ENCODE measurements at places on chromosomes 11 and 22. TPM values are rescaled to one million over a fixed set of nuclear protein-coding genes. Genes with fewer than 3 reads are reported as not detected.

The CREBZF gene
- 59.7 TPM for total RNA-seq

The NAALAD2 gene
- 16.7 TPM for total RNA-seq

The OR4D5 gene
- not detected for total RNA-seq

The SCGB1D2 gene
- not detected for total RNA-seq

The CFAP68 gene
- total RNA-seq, result 22.8 TPM

DNA sequence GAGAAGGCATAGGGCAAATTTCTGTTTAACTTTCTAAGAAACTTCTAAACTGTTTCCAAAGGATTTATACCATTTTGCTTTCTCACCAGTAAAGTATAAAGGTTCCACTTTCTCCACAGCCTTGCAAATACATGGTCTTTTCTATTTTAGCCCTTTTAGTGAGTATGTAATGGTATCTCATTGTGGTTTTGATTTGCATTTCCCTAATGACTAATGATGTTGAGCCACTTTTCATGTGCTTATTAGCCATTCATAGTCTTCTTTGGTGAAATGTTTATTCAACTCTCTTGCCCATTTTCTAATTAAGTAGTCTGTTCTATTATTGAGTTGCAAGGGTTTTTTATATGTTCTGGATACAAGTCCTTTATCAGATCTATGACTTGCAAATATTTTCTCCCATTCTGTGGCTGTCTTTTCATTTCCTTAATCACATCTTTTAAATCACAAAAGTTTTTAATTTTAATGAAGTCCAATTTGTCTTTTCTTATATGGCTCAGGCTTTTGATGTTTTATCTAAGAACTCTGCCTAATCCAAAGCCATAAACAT is 83.8 kb upstream of the KCNQ1OT1 start:
- DNase-seq, result no peak
- no peak overlapping the region for H3K27ac ChIP-seq
- no peak overlapping the region for H3K4me3 ChIP-seq
- peaks cover 32% of the 10 kb centered on the region for H3K4me1 ChIP-seq

DNA sequence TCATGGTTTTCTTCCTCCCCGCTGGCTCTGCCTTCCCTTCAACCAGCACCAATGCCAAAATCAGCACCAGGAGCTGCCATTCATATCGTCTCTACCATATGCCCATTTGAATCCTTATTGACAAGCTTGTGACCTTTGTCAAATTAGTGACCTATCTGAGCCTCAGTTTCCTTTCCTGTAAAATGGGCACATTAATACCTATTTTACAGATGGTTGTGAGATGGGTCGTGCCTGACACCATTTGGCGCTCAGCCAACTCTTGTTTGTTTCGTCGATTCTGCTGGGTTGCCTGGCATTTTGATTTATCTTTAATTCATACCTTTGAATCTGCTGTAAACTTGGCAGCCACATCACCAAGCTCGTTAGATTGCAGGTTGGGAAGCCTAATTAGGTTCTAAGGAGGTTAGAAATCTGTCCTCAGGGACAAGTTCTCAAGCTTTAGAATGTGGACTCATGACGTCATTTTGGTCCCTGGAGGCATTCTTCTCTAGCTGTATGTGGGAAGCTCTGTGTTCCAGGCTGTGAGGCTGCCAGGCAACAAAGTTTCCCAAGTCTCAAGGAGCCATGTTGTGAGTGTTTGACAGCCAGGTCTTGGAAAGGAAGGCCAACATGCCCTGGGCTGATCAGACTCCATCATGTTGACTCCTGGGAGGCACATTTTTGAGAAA is 61.0 kb downstream of the RPS6KA4 start:
- no peak overlapping the region for H3K27ac ChIP-seq
- peaks cover 5% of the 10 kb centered on the region for H3K27me3 ChIP-seq
- no peak for DNase-seq

DNA sequence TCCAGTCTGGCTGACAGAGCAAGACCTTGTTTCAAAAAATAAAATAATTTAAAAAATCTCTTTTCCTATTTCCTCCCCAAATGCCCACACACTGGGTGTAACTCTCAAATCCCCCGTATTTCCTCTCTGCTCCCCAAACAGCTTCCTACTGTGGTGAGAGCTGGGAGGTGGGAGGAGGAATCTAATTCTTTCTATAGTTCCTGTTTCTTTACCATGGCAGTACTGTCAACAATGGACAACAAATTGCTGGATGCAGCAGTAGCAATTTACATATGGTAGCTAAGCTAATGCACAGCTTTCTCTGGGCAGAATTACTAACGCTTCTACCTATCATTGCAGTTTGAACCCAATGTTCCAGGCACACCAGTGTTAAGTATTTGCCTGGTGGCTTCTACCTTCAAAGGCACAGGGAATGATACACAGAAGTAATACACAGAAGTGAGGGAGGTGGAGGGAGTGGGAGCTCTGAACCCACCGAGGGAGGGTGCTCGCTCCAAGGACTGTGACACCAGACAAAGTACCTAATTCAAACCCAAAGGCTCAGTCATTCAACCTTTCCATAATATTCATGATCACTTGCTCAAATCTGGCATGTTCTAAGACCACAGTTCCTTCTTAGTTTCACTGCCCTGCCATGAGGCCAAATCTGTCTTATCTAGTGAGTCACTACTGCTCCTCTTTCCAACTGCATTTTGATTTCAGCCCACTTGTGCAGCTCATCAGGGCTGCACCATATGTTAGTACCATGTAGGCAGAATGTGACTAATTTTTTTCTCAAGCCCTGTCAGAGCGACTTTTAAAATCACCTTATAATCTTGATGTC is 37.9 kb downstream of the CELF1 start:
- H3K4me1 ChIP-seq, result peaks cover 53% of the 10 kb centered on the region
- no peaks in the 10 kb centered on the region for H3K36me3 ChIP-seq
- peak overlapping the region; percentile 30 for H3K27ac ChIP-seq
- H3K4me3 ChIP-seq, result no peak overlapping the region

DNA sequence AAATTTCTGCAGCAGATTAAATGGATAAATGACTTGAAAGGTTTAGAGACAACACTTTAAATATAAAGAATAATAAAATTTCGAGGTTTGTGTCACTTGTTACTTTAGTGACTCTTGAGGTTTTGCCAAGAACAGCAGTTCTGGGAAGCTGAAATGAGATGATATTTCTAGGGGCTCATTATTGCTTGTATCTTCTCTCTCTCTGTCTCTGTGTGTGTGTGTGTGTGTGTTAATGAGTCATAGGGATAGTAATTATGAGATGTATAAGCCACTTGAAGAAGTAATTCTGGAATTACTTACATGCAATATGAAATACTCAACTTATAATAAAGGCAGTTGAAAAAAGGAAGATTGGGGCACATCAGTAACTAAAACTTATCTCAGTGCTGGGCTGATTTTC is 9.6 kb upstream of the OR10G7 start:
- no peak overlapping the region for H3K4me3 ChIP-seq
- no peaks in the 10 kb centered on the region for H3K36me3 ChIP-seq
- no peaks in the 10 kb centered on the region for H3K4me1 ChIP-seq
- H3K27ac ChIP-seq, result no peak overlapping the region
- no peaks in the 10 kb centered on the region for H3K27me3 ChIP-seq

DNA sequence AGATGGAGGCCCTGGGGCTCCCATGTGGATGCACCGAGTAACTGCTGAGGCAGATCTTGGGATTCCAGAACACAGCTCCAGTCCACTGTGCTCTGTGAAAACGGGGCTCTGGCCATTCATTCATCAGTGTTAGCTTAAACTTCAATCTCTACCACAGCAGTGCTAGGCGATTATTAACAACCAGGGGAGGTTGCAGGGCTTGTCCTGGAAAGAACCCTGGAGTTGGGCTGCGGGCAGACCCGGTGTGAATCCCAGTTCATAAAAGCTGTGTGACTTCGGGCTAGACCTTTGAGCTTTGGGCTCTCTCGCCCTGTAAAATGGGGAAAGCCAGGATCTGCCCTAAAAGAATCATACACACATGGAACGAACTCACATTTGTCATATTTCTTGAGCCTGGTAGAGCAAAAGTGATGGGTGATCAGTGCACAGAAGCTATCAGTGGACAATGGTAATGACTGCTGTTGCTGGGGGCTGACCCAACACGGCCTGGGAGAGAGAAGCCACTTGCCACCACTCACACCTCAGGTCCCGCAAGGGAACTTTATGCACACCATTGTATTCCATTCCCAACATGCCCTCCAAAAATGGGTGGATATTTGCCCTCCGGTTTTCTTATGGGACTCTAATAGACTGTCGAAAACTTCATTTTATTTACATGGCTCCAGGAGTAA is 15.6 kb upstream of the CRYBB3 start:
- H3K4me1 ChIP-seq, result no peaks in the 10 kb centered on the region
- peak overlapping the region; percentile 89 for H3K27ac ChIP-seq
- H3K27me3 ChIP-seq, result no peaks in the 10 kb centered on the region

DNA sequence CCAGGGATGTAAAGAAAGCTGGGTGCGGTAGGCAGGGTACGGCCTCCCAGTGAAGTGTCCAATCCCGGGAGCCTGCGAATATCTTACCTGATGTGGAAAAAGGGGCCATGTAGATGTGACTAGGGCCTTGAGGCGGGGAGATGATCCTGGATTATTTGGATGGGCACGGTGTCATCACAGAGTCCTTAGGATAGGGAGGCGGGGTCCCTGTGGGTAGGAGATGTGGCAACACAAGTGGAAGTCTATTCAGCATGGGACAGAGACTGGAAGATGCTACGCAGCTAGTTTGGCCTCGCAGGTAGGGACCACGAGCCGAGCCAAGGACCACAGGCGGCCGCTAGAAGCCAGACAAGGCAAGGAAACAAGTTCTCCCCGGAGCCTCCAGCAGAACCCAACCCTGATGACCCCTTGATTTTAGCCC is 46.4 kb upstream of the SHANK2 start:
- no peaks in the 10 kb centered on the region for H3K4me1 ChIP-seq
- no peak overlapping the region for H3K27ac ChIP-seq
- H3K4me3 ChIP-seq, result no peak overlapping the region
- peaks cover under 1% of the 10 kb centered on the region for H3K27me3 ChIP-seq
- no peak for DNase-seq

DNA sequence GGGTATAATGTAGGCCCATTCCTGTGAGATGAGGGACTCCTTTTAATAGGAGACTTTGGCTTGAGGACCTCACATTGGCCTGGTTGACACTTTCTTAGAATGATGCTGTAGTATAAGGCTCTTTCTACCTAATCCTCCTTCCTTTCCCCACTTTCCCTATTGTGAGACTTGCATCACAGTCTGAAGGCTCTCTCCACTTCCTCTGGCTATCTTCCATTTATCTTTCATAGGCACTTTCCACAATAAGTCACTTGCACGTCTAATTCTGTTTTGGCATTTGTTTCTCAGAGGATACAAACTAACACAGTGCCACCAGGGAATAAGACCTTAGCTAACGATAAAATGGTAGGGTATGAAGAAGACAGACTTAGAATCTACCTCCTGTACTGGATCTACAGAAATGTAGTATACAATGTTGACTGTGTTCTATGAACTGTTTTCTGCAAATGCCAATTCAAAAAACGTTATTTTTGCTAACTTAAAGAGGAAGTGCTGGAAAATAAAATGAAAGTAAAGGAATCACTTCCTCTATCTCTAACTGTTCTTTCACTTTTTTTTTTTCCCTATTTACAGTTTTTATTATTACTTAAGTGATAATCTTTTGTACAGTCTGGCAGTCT is 17.9 kb upstream of the PDE3B start:
- H3K4me1 ChIP-seq, result no peaks in the 10 kb centered on the region
- DNase-seq, result no peak
- H3K27ac ChIP-seq, result no peak overlapping the region

DNA sequence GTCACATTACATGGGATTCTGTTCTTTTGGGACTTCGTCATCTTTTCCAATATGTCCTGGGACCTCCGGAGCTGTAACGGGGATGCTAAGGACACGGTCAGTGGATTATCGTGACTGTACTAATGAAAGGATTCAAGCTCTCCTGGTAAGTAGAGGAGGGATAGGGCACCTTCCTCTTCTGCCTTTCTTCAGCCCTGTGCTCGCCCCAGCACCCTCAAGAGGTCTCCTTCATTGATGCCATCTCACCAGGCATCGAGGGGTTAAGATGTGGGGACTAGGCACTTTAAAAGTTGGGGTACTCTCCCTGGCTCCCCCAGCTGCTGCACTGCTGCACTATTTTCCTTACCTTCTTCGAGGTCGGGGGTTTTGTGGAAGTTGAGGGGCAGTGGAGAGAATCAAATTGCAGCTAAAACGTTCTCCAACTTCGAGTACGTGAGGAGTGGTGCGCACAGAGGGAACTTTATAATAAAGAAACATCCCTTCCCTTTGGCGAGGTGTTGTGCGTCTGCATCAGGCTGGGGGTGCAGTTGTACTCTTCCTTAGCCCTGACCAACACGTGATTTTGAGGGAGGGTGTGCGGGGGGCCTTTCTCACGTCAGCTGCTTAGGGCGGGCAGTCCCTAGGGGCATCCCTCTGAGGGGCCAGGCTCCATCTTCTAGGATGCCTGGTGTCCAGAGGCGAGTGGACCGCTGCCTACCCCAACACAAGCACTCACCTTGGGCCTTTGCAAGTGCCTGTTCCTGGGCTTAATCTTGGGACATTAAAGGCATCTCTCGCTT is 96.1 kb downstream of the GRAMD1B start:
- H3K36me3 ChIP-seq, result peaks cover 3% of the 10 kb centered on the region
- no peaks in the 10 kb centered on the region for H3K27me3 ChIP-seq
- peaks cover 14% of the 10 kb centered on the region for H3K4me1 ChIP-seq
- H3K27ac ChIP-seq, result no peak overlapping the region

DNA sequence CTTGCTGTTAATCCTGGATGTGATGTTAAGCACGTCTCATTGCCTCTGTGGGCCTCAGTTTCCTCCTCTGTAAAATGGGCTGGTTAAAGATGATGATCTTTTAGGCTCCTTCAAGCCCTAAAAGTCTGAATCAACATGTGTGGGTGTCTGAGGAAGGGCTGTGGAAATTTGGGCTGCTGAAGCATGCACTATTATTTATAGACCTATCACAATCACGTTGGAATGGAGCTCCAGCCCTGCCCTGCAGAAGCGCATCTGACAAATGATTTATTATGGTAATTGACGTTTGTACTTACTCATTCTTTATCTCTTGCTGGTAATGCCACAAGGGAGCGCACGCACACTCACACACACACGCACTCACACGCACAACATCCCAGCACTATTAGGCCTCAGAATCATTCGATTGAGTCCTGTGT is 20.4 kb downstream of the P2RX3 start:
- H3K36me3 ChIP-seq, result no peaks in the 10 kb centered on the region
- H3K27ac ChIP-seq, result no peak overlapping the region
- H3K27me3 ChIP-seq, result peaks cover 4% of the 10 kb centered on the region
- DNase-seq, result no peak
- H3K4me3 ChIP-seq, result no peak overlapping the region

GRCh38 chr11:106011481-106011880 is 10.6 kb downstream of the MSANTD4 start:
- no peak overlapping the region for H3K27ac ChIP-seq
- H3K4me3 ChIP-seq, result no peak overlapping the region
- H3K36me3 ChIP-seq, result peaks cover 37% of the 10 kb centered on the region
- no peak for DNase-seq
- H3K27me3 ChIP-seq, result no peaks in the 10 kb centered on the region
- peaks cover 34% of the 10 kb centered on the region for H3K4me1 ChIP-seq

GRCh38 chr11:96134602-96135001 is 208.4 kb downstream of the MAML2 start:
- H3K27me3 ChIP-seq, result no peaks in the 10 kb centered on the region
- no peak overlapping the region for H3K4me3 ChIP-seq
- H3K27ac ChIP-seq, result no peak overlapping the region

GRCh38 chr11:75276686-75277085 is 36.1 kb downstream of the TPBGL start:
- no peaks in the 10 kb centered on the region for H3K4me1 ChIP-seq
- no peak overlapping the region for H3K4me3 ChIP-seq
- H3K27ac ChIP-seq, result peak overlapping the region; percentile 3
- no peaks in the 10 kb centered on the region for H3K27me3 ChIP-seq

Measured in neural crest cell (in vitro differentiated cells).